CD4-positive, alpha-beta memory T cell (primary cell): ENCODE measurements at places on chromosomes 13 and 19.
A peak's percentile ranks its signal among the peaks of the same experiment; 100 is the strongest.

DNA sequence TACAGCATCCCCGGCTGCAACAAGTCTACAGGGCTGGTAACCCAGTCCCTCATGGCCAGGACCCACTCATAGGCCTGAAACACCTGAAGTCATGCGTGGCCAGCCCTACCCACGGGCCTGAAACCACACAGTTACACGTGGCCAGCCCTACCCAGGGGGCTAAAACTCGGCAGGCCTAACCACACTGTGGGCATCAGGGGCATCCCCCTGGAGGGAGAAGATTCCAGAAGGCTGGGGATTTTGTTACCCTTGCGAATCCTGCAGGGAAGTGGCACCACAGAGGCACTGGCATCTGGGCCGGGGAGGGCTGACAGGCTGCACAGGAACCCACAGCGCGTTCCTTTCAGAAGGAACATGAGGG, 48.4 kb upstream of the C13orf46 start:
- no peak for DNase-seq

GRCh38 chr19:6423499-6424194, 964 bp downstream of the KHSRP start:
- DNase-seq, result no peak

DNA sequence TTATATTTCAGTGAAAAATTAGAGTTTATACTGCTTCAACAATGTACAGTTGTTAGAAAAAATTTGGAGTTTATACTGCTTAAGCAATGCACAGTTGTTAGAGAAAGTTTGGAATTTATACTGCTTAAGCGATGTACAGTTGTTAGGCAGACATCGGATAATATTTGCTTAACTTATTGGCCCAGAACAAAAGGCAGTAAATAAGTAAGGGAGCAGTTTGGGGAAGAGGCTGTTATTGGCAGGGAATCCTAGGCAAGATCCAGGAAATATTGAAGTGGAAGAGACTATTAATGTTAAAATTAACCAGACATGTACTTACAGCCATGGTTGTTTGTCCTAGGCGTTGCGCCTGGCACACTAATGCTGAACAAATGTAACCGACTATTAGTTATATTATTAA, 166.9 kb downstream of the GPC5 start:
- no peak for DNase-seq

DNA sequence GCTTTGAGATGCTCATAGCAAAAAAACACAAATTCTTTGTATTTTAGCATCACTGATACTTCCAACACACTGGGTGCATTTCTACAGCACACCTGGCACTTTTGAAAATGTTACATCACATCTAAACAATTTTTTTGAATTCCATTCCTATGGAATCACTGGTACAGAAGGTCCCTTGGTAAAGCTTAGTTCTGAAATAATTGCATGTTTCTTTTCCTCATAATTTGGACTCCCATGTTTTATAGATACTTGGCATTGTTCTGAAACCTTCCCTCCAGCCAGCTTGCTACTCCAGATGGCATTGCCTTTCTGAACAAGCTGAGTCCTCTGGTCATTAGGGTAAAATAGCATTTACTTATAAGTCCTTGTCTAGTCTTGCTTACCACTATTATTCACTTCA, 481.3 kb upstream of the GPC6 start:
- no peak for DNase-seq

GRCh38 chr19:54162241-54162805, 2.8 kb upstream of the LENG1 start:
- DNase-seq, result peak; percentile 80

DNA sequence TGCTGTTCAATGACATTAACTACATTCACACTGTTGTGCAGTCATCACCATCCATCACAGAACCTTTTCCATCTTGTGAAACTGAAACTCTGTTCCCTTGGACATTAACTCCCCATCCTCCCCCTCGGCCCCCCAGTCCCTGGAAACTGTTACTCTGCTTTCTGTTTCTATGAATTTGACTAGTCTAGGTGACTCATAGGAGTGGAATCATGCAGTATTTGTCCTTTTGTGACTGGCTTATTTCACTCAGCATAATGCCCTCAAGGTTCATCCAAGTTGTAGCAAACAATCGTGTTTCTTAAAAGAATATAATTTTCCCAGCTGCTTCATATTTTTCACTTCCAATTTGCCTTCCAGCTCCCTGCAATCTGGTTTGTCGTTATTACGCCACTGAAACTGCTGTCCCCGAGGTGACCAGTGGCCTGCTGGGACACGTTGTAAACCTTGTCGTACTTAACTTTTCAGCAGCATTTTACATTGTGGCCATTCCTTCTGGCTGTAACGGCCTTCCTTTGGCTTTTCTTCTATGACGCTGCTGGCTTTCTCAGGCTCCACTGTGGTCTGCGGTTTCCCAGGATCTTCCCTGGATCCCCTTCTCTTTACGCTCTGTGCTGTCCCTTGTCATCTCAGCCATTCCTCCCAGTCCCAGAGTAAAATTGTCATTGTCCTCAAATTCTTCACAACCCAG, 74.0 kb downstream of the DHRS12 start:
- DNase-seq, result no peak

DNA sequence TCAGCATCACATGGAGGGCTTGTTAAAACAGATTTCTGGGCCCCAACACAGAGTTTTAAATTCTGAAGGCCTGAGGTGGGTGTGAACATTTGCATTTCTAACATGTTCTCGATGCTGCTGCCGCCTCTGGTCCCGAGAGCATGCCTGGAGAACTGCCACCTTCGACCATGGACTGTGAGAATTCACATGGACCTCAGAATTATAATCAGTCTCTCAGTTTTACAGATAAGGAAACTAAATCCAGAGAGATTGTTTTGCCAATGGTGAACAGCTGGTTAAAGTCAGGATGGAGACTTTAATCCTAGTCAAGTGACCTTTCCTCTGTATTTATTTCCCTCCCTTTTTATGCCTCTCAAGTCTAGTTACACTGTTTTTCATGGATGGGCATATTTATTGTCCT, 14.7 kb downstream of the ALOX5AP start:
- no peak for DNase-seq

- no peak for DNase-seq
These were observed 16.5 kb upstream of the B3GNT3 start for GRCh38 chr19:17778251-17778967.

DNA sequence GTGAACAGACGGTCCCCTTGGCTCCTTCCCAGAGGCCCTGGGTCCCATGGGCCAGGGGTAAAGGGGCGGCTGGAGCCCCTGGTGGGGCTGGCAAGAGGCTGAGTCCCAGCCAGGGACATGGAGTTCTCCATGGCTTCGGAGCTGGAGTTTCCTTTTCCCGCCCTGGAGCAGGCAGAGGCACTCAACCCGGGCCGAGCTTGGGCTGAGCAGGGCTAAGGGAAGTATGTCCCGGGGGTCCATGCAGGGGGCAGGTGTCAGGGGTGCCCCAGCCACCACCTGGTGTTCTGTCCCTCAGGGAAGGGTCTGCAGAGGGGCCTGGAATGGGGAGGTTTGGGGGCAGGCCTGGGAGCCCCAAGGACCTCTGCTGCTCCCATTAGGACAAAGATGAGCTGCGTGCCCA, 54.0 kb upstream of the TPM4 start:
- no peak for DNase-seq

DNA sequence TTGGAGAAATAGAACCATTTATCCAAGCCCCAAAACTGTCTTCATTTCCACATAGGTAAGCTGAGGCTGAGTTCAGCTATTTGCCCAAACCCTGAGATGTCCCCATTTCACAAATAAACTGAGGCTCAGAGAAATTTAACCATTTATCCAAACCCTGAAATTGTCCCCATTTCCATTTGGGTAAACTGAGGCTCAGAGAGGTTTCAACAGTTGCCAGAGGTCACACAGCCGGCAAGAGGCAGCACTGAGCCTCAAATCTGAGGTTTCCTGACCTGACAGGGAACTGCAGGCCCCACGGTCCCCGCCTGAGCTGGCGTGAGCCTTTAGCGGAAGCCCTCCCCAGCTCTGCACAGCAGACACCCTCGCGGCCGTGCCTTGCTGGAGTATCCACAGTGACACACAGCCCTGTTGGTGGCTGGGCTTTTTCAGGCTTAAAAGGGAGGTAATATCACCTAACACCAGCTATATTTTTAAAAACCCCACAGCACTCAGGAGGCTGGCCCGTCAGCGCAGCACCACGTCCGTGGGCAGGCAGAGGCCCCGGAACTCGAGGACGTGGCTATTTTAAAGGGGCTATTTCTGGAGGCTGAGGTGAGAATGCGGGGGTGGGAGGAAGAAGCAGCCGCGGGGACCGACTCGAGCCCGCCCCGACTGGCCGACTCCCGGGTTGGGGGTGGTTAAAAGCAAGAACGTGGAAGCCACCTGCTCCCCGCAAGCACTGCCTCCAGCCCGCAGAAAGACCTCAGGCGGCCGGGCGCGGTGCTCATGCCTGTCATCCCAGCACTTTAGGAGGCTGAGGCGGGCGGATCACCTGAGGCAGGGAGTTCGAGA, 18.5 kb downstream of the PTPRS start:
- no peak for DNase-seq

- DNase-seq, result no peak
These were observed 18.6 kb downstream of the GRIK5 start for GRCh38 chr19:42051166-42052115.

- no peak for DNase-seq
These were observed 423.4 kb downstream of the ITGBL1 start for GRCh38 chr13:101875717-101876393.

GRCh38 chr13:105737688-105738087, 797.8 kb downstream of the EFNB2 start:
- DNase-seq, result no peak

GRCh38 chr19:48683349-48683748, 10.5 kb upstream of the NTN5 start:
- DNase-seq, result no peak

DNA sequence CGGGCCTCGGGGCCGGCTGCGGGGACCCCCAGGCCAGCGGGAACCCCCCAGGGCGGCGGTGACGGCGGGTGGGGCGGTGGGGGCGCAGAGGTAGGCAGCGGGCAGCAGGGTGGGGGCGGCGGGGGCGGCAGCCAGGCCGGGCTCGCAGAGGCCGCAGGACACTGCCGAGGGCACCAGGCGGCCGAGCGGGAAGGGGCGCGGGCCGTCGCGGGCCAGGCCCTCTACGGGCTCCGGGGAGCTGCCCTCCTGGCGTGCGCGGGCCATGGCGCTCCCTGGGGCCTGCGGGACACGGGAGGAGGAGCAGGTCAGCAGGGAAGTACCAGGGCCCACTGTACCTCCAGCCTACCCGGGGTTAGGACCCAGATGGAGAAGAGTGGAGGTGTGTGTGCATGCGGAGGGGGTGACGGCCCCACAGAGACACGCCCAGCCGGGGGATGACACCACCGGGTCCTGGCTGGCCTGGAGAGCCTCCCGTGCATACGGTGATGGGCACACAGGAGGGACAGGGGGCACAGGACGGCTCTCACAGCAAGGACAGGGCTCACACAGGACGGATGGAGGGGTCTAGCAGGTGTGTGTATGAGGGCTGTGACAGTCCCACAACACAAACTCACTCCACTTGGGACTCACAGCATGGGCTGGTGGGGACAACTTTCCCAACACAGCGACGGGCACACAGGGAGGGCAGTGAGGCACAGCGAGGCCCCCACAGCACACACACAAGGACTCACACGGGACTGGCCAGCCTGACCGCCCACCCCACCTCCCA, 2.6 kb downstream of the BBC3 start:
- DNase-seq, result peak; percentile 36

- DNase-seq, result no peak
These were observed 102.1 kb downstream of the VWA8 start for GRCh38 chr13:41858780-41859179.

- peak; percentile 68 for DNase-seq
These were observed 64.2 kb upstream of the UQCRFS1 start for GRCh38 chr19:29277102-29277501.

DNA sequence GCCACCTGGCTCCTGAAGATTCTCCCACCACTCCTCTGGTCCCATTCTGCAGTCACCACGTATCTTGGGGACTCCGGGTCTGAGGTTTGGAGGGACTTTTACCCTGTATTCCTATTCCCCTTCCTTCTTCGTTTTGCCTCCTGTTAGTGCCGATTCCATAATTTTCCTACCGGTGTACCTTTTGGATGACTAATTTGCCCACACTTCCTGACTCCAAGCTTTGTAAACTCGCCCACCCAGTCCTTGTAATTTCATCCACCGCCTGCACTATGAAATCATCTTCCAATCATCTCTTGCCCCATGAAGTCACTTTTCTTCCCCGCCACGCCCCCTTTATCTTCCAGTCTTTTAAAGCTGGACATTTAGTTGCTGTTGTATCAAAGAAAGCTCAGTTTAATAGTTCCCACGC, 572 bp downstream of the UCHL3 start:
- DNase-seq, result no peak

DNA sequence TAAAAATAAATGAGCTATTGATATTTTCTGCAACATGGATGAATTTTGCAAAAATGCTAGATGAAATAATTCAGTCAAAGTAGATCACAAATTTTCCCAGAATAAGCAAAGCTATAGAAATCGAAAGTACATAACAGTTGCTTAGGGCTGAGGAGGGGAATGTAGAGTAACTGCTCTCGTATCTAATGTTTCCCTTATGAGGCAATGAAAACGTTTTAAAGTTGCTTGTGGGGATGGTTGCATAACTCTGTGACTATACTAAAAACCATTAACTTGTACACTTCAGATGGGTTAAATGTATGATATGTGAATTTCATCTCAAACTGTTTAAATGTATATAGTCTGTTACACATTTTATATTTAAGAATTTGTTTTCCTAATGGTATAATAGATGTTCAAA, 231.7 kb downstream of the GGACT start:
- no peak for DNase-seq

GRCh38 chr19:30916238-30916637, 433.0 kb downstream of the TSHZ3 start:
- DNase-seq, result no peak

DNA sequence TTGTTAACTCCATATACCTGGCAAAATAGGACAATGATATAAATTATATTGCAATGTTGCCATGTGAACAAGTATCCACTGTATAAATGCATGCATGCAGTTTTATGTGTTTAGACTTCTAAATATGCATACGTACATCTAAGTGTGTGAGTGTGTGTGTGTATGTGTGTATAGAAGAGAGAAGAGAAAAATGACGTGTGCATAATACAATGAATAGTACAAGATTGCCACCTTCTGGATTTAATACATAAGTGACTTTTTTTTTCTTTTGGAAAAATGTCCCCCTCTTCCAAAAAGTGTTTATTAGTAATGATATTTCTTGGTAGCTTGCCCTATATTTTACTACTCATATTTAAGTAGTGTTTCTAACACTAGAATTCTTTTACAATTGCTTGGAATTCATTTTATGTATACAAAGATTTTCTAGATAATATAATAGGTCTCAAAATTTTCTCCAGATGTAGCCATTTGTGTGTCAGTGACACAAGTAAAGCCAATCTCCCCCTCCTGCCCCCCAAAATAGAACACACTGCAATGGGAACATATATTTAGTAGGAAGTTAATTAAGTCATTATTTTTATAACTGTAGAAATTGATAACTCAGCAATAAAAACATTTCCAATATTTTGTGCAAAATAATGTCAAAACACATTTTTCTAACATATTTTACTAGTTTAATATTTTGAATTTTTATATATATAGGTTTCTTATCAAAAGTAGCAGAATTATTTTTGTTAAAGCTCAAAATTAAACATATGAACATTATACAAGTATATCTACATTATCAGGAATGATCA, 783.3 kb upstream of the ATXN8OS start:
- no peak for DNase-seq
